GM23248 (cell line): ENCODE measurements at places on chromosomes 2 and 18. TPM values are rescaled to one million over a fixed set of nuclear protein-coding genes. Genes with fewer than 3 reads are reported as not detected.

GRCh38 chr2:234377761-234378391 lies 119.0 kb downstream of the ARL4C start:
- peaks cover 20% of the 10 kb centered on the region for H3K4me1 ChIP-seq
- peak overlapping the region; percentile 70 for H3K4me3 ChIP-seq
- H3K36me3 ChIP-seq = no peaks in the 10 kb centered on the region

DNA sequence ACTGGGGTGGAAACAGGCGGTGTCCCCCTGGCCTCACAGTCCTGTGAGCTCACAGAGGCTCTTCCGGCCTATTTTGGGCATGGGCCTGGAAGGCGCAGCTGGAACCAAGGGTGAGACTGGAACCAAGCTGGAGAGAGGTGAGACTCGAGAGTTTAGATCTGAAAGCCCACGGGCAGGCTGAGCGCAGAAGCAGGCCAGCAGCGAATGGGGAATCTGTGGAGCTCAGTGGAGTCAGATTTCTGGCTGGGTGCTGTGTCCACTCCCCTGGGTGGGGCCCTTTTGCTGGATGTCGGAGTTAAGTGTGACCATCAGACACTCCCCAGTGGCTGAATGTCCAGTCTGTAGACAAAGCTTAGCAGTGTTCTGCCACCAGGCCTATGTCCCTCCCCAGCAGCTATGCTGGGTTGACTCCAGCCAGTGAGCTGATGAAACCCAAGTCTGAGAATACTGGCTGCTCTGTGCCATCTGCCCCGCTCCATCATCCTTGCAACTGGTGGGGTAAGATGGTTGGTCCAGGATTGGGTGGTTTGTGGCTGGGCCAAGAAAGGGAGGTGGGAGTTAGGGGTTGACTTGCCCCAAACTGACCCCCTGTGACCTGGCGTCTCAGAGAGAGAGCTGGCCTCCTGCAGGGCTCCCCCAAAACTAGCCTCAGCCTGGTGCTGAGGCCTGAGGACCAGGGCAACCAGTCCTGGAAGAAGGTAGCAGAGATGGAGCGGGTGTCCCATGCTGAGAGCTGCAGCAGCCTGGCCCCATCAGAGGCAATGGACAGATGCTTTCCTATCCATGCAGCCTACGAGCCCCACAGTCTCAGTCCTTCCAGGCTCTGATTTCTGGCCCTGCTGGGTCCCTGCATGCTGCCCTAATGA lies 34.4 kb downstream of the CYP26B1 start:
- H3K36me3 ChIP-seq = no peaks in the 10 kb centered on the region
- H3K4me3 ChIP-seq = no peak overlapping the region
- no peak overlapping the region for H3K27ac ChIP-seq
- no peaks in the 10 kb centered on the region for H3K27me3 ChIP-seq

- no peak overlapping the region for H3K4me3 ChIP-seq
- H3K36me3 ChIP-seq = no peaks in the 10 kb centered on the region
- no peaks in the 10 kb centered on the region for H3K27me3 ChIP-seq
Measured at GRCh38 chr2:120075545-120075944, 62.7 kb downstream of the EPB41L5 start.

The GLI2 gene
- total RNA-seq = 5.1 and 8.3 TPM in 2 replicates

- H3K4me1 ChIP-seq = no peaks in the 10 kb centered on the region
- peak overlapping the region; percentile 91 for H3K4me3 ChIP-seq
- H3K36me3 ChIP-seq = no peaks in the 10 kb centered on the region
- no peaks in the 10 kb centered on the region for H3K27me3 ChIP-seq
Measured at GRCh38 chr2:28567061-28567471, 71.2 kb downstream of the PLB1 start.

The IL1RL1 gene
- not detected in 2 replicates for total RNA-seq
